ENCODE measurements at places on chromosomes 1 and 21.

- DNase-seq = no peak
These were observed 212.6 kb upstream of the VAMP3 start for GRCh38 chr1:7558481-7558880.

- no peak for DNase-seq
These were observed 17.7 kb downstream of the DHCR24 start for GRCh38 chr1:54869173-54869851.

GRCh38 chr1:156177919-156178654 is 15.8 kb upstream of the SLC25A44 start:
- DNase-seq = no peak

- no peak for DNase-seq
These were observed 148.6 kb downstream of the GRIK3 start for GRCh38 chr1:36885540-36886357.

- no peak for DNase-seq
These were observed 32.3 kb downstream of the C21orf91 start for GRCh38 chr21:17786851-17787181.

DNA sequence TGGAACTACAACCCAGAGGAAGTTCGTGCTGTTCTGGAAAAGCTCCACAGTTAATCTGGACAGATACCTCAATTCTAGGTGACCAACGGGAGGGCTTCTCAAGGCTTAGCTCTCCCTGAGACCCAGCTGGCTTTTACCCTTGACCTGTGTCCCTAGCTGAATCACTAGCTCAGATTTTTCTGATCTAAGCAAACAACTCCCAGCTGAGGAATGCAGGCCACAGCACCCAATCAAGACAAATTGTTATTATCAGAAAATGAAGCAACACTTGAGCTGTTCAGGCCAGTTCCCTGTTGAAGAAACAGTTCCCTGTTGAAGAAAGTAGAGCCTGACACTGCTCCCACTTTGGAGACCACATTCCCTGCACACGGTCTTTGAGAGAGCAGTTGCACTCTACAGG is 16.0 kb downstream of the DIO1 start:
- no peak for DNase-seq

DNA sequence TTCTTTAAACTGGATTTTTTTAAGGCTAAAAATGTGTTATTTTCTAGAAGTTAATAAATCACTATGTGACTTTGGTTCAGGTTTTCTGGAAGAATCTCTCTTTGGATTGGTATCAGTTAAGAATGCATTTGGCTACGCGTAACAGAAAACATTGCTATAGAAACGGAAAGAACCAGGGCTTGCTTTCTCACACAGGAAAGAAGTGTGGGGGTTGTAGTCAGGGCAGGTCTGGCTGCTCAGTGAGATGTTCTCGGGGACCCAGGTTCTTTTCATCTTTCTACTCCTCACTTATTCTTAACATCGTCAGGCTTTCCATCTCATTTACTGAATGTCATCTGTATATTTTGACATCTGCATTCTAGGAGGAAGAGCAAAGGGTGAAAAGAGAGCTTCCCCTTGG is 191.4 kb downstream of the ZBTB18 start:
- DNase-seq = no peak

DNA sequence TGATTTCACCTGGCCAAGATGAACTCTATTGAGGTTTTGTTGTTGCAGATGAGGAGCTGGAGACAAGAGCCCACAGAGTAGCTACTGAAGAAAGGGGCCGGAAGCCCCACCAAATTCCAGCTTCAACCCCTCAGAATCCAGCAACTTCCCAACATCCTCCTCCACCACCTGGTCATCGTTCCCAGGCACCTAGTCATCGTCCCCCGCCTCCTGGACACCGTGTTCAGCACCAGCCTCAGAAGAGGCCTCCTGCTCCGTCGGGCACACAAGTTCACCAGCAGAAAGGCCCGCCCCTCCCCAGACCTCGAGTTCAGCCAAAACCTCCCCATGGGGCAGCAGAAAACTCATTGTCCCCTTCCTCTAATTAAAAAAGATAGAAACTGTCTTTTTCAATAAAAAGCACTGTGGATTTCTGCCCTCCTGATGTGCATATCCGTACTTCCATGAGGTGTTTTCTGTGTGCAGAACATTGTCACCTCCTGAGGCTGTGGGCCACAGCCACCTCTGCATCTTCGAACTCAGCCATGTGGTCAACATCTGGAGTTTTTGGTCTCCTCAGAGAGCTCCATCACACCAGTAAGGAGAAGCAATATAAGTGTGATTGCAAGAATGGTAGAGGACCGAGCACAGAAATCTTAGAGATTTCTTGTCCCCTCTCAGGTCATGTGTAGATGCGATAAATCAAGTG is 14.3 kb downstream of the CD2 start:
- peak; percentile 55 for DNase-seq

DNA sequence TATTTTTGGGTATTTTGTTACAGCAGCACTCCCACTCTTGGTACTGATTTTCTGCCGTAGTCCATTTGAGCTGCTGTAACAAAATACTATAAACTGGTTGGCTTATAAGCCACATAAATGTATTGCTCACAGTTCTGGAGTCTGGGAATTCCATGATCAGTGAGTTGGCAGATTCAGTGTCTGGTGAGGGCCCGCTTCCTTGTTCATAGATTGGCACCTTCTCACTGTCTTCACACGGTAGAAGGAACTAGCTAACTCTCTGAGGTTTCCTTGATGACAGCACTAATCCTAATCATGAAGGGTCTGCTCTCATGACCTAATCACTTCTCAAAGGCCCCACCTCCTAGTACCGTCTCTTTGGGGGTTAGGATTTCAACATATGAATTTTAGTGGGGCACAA is 85.2 kb downstream of the HHAT start:
- no peak for DNase-seq

DNA sequence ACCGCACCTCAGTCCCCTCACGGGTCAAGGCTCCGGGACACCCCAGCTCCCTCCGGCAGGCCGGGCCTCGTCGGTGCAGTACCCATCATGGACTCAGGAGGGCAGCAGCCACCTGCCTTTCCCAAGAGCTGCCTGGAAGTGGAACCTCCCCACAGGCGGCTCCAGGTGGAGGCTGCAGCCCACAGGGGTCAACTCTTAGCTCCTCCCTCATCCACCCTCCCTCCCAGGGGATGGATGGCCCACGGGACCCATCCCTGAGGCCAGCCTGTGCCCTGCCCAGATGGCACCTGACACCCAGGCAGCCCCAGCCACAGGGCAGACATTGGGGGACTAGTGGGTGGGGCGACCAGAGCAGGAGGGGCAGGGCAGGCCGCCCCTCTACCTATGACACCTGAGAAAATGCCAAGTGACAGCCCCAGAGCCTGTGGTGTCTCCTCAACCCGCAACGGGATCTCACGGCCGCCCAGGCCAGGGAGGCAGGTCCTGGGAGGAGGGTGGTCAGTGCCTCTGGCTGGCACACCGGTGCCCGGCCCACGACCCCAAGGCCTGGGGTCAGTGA is 1.2 kb upstream of the ARHGEF16 start:
- peak; percentile 88 for DNase-seq

DNA sequence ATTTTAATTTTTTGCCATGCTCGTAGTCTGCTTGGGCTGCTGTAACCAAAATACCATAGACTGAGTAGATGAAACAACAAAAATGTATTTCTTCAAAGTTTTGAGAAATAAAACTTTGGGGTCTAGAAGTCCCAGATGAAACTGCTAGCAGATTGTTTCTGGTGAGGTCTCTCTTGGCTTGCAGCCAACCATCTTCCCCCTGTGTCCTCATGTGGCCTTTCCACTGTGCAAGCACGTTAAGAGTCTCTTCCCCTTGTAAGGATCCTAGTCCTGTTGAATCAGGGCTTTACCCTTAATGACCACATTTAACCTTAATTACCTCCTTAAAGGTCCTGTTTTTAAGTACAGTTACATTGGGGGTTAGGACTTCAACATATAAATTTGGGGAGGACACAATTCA is 86.6 kb downstream of the PTBP2 start:
- no peak for DNase-seq

- DNase-seq = peak; percentile 31
These were observed 41.1 kb downstream of the SLC9A1 start for GRCh38 chr1:27113861-27114260.

DNA sequence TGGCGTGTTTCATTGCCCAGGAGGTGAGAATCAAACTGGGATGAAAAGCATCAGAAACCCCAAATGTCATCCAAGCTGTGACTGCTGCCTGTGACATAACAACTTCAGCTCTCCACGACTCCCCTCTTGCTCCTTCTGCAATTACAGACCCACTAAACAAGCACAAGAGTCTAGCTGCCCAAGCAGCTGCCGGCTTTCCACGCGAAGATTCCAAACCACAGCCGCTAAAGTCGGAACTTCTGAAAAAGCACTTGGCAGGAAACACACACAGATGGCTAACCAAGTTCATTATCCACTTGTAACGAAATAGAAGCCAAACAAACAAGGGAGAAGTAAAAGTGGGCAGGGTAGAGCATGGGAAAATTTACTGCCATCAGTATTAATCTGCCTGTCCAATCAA is 198.1 kb downstream of the SLC35F3 start:
- no peak for DNase-seq

- no peak for DNase-seq
These were observed 36.8 kb downstream of the OR13G1 start for GRCh38 chr1:247642742-247643141.

GRCh38 chr1:91770667-91771268 is 115.2 kb downstream of the TGFBR3 start:
- DNase-seq = no peak

- DNase-seq = no peak
These were observed 201.6 kb downstream of the SLC35F3 start for GRCh38 chr1:234106032-234106431.

GRCh38 chr1:46134660-46135331 is 2.4 kb upstream of the PIK3R3 start:
- no peak for DNase-seq

DNA sequence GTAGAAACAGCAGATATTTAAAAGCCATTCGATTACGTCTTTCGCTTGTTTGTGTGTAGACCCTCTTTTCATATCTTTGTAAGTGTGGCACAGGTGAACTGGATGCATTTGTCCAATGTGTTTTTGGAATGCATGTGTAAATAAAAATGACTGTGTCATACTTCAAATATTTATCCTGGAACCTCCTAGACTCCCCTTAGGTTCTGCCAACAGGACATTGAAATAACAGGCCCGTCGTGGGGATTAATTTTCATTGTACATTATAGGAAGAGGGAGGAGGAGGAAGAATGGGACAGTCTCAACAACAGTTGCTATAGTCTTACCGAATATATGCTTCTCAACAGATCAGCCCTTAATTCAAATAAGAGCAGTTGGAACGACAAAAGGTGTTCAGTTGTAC is 95.8 kb downstream of the PRKAB2 start:
- no peak for DNase-seq

GRCh38 chr1:183077097-183077496 is 53.9 kb downstream of the LAMC1 start:
- DNase-seq = no peak

DNA sequence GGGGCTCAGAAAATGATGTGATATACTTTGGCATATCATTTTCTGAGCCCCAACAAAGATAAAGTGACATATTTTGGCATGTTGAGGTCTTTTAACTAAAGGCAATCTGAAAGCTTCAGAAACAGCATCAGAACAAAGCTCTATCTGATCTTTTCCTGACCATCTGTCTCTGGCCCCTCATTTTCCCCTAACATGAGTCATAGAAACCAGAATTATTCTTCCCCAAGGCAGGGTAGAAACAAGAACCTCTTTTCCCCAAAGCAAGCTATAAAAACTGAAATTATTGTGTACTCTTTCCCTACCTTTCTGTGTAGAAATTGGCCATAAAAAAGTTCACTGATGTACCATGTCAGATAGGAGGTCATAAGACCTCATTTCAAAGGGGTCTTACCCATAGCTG is 48.7 kb upstream of the PLA2G4A start:
- DNase-seq = no peak

DNA sequence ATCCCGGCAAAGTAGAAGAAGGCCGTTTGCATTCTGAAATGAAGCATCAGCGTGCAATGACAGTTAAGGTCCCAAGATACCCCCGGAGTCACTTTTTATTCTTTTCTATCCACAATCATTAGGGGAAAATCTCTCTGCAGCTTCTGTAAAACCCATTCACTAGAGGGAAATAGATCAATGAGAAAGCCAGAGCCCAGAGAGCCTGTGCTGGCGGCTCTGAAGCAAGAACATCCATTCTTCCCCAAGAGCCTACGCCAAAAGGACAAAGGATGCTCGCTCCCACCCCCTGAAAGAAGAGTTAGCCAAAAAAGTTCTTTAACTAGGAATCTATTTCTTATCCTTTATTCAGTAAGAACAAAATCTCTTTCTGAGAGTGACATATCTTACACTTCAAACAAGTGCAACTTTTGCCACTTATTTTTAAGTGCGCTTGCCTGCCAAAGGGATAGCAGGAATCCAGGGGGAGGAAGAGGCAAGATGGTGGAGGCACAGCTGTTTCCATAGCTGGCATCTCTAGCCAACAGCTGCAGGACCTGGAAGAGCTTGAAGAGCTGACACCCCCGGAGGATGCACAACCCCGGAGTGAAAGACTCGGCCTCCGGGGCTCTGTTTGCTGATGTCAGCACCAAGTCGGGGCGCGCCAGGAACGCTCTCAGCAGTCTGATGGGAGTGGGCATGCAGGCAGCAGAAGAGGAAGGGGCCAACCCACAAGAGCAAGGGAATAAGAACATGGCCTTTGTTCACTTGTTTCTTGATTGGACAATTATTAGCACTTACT is 68.7 kb downstream of the KCNN3 start:
- DNase-seq = no peak

GRCh38 chr1:10717296-10718082 is 79.0 kb downstream of the CASZ1 start:
- DNase-seq = no peak

DNA sequence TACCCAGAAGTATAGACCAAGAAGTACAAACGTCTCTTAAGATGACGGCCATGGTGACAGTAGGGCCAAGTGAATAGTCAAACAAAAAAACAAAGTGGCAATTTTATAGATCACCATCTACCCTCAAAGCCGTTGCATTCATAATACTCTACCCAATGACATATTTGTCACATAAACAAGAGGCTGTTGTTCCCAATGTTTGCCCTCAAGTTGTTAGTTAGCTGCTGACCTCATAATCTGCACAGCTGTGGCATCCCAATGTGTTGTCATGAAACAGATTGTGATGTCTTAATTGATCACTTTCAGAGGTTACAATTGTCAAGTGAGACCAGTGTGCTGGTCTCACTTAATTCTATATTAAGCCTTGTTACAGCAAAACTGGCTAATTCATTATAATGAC is 333.8 kb downstream of the ST6GALNAC3 start:
- DNase-seq = no peak

DNA sequence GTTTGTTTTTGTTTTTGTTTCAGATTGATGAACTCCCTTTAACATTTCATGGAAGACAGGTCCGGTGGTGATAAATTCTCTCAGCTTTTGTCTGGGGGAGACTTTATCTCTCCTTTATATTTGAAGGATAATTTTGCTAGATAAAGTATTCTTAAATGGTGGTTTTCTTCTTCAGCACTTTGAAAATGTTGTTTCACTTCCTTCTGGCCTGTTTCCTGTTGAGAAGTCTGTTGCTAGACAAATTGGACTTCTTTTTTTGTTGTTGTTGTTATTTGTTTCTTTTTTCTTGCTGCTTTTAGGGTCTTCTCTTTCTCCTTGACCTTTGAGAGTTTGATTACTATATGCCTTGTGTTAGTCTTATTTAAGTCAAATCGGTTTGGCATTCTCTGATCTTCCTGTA is 50.8 kb downstream of the CRP start:
- no peak for DNase-seq
